ENCODE measurements at places on chromosomes 6 and 20. TPM values are rescaled to one million over a fixed set of nuclear protein-coding genes. Genes with fewer than 3 reads are reported as not detected.

- DNase-seq = no peak
These were observed 31.6 kb upstream of the EPB41L1 start for GRCh38 chr20:36122931-36123288.

- no peak for DNase-seq
These were observed 44.7 kb downstream of the RREB1 start for GRCh38 chr6:7152462-7152861.

DNA sequence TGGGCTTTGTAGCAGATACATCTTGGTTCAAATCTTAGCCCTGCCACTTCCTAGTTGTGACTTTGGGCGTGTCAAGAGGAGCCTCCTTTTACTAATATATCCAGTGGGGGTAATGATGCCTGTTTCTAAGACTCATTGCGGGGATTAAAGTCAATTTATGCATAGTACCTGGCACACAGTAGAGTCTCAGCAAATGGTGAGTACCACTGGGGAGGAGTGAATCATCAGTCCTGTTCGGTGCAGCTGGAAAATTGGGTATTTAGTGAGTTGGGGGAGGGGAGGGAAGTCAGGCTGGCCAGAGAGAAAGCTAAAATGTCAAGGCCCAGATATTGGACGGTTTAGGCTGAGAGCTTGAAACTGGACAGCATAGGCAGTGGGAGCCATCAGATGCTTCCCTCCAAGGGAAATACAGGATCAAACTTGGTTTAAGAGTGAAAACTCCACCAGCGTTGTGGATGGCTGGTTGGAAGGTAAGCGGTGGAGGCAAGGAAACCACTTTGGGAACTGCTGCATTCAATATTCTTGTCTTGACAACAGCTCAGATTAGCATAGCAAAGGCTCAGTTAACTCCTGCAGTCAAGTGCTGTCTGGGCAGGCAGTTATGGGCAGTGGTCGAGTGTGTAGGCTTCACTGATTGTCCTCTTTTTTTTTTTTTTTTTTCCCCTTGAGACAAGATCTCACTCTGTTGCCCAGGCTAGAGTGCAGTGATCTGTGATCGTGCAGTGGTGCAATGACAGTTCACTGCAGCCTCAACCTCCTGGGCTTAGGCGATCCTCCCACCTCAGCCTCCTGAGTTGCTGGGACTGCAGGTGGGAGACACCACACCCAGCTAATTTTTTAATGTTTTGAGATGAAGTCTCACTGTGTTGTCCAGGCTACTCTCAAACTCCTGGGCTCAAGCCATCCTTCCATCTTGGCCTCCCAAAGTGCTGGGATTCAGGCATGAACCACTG, 12.9 kb downstream of the PPP1R16B start:
- no peak for DNase-seq

- no peak for DNase-seq
These were observed 31.0 kb upstream of the OSTM1 start for GRCh38 chr6:108105571-108105970.

- DNase-seq = no peak
These were observed 41.9 kb downstream of the UTRN start for GRCh38 chr6:144327081-144327480.

DNA sequence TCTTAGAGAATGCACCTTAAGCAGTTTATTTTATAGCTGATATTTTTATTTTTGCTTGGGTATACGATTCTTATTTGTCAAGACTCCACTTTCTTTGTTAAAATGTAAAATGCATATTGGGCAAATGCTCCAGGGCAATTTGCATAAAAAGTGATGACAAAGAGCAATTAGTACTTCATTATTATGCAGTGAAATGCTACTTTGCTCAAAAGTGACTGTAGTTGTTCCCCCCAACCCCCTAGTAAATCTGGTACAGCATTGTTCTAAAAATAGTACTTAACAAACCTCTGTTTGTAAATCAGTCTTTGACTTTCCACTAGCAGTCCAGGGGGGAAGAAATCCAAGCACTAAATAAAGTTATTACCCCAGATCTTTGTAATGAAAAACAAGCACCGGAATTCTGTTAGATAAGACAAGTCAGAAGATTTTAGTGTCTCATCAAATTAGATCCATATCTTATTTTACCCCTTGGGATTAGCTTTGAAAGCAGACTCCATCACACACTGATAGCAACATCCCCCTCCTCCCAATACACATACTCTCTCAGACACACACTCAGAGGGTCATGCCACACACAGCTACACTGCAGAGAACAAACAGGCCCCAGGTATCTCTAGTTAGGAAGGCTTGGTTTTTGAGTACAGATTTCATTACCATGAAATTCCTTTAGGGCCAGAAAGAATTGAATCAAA, 32.9 kb upstream of the BACH2 start:
- DNase-seq = no peak

GRCh38 chr6:81797591-81797990, 45.1 kb upstream of the TENT5A start:
- no peak for DNase-seq

GRCh38 chr20:40265825-40266533, 423.1 kb downstream of the MAFB start:
- DNase-seq = no peak

GRCh38 chr6:159964046-159964445, 4.8 kb upstream of the IGF2R start:
- DNase-seq = no peak

- DNase-seq = no peak
These were observed 36.7 kb downstream of the HUS1B start for GRCh38 chr6:620166-620565.

DNA sequence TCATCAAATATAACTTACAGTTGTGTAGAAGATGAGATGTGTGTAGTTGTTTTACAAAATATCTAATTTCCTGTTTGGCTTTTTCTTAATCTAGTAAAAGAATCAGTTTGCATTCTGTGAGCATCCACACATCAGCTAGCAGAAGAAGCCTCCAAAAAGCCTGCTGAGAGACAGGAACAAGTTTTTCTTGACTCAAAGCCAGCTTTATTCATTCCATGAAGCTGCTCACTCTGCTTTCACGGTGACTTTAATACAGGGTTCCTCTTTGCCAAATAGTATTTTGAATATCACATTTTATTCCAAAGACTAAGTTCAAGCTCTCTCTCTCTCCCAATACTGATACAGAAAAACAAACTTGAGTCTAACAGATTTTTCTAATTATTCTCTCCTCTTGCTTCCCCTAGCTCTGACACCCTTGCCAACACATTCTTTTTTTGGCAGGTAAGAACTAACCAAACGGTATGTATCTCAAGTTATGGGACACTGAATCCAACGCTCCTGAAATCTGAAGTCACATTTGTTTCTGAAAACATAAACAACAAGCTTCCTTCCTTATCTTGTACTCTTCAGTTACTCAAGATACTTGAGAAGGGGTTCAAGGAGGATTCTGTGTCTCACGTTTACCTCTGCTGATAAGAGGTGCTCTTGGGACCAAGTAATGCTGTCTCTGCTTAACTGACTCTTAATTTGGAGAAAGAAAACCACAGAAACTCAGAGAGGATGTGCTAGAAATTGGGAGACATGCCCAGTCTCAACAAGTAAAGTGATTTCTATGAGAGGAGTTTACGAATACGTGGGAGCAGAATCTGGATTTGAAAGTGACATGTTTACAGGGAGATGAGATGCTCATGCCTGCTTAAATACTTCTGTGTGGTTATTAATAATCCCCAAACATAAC, 184.2 kb upstream of the SPTLC3 start:
- no peak for DNase-seq

- DNase-seq = no peak
These were observed 46.9 kb downstream of the JARID2 start for GRCh38 chr6:15292721-15293302.

GRCh38 chr20:48019496-48019895, 234.2 kb upstream of the SULF2 start:
- DNase-seq = no peak

- no peak for DNase-seq
These were observed 261.2 kb downstream of the HIVEP2 start for GRCh38 chr6:142683714-142684141.

- DNase-seq = no peak
These were observed 13.7 kb downstream of the PXDC1 start for GRCh38 chr6:3737831-3738210.

DNA sequence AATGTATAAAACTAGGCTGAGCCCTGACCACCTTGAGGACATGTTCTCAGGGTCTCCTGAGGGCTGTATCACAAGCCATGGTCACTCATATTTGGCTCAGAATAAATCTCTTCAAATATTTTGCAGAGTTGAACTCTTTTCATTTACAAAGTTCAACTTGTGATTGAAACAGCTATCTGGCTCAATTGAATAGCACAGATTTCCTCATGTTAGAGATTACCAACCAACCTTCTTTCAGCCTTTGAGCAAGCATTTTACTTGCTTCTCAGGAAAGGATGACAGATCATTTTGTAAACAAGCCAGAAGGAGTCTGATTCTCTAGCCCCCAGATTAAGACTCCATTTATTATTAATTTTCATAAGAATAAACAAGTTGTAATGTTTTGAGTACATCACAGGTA, 111.0 kb upstream of the DOK5 start:
- no peak for DNase-seq

GRCh38 chr6:136783495-136784270, 8.6 kb downstream of the MAP3K5 start:
- DNase-seq = no peak

DNA sequence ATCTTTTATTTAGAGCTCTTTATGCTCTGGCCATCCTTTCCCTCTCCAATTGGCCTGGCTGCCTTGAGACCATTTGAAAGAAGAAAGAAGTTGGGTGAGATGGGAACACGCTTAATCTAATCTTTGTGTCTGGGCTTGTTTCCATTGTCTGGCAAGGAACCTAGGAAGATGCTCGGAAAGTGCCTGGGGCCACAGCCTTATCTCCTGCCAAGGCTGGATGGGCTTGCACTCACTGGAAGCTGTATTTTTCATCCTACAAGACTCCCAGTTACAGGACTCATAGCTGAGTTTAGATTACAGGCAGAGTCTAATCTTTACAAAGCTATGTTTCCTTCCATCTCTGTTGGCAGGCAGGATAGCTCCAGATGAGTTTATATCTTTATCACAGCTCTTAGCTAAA, 33.1 kb upstream of the CDYL start:
- no peak for DNase-seq

GRCh38 chr6:125198398-125198937, 44.9 kb downstream of the TPD52L1 start:
- DNase-seq = no peak

Gene OR12D3
- not detected for total RNA-seq

Gene LHFPL5
- total RNA-seq = not detected

Gene FAM217A
- total RNA-seq = not detected

Gene SIM1
- total RNA-seq = not detected

Gene PCIF1
- total RNA-seq = 27.6 TPM

Gene AKAP12
- total RNA-seq = 60.1 TPM

Gene SLC22A1
- total RNA-seq = 1.1 TPM

Gene DEFB124
- total RNA-seq = 0.44 TPM

Gene RGS17
- total RNA-seq = 0.18 TPM

Gene RHAG
- 0.60 TPM for total RNA-seq

Gene SMPD2
- total RNA-seq = 4.8 TPM

Gene LINC00237
- not detected for total RNA-seq

Measured in left cardiac atrium (tissue), 4 donors.